ENCODE measurements at places on chromosomes 6 and 20.

GRCh38 chr6:165469483-165469882 lies 160.1 kb upstream of the C6orf118 start:
- DNase-seq, result no peak

- no peak for DNase-seq
Observed at GRCh38 chr6:169752074-169752623, 727 bp downstream of the ERMARD start.

DNA sequence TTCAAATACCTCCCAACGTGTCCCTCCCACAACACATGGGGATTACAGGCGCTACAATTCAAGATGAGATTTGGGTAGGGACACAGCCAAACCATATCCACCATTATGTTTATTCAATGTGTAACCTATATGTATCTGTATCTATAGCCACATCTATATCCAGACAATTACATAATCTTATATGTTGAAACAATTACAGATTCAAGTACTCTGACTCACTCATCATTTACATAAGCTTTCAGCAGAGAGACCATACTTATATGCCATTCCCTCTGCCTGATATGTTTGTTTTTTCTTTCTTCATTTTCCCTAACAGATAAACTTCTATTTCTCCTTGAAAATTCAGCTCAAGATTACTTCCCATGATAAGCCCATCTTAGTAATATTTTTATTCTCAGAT lies 163.6 kb downstream of the LAMA2 start:
- DNase-seq, result no peak

GRCh38 chr20:34426026-34426425 lies 63.0 kb downstream of the ITCH start:
- no peak for DNase-seq

GRCh38 chr6:961407-961960 lies 268.5 kb upstream of the EXOC2 start:
- DNase-seq, result no peak

- DNase-seq, result peak; percentile 42
Observed at GRCh38 chr6:43075670-43076463, at the start of gene PTK7. Gene PTK7, plus strand, starts transcription at chr6:43076314. Its CDS starts 175 bp downstream, at chr6:43076489.

- no peak for DNase-seq
Observed at GRCh38 chr6:160426136-160426535, 78.0 kb downstream of the SLC22A3 start.

DNA sequence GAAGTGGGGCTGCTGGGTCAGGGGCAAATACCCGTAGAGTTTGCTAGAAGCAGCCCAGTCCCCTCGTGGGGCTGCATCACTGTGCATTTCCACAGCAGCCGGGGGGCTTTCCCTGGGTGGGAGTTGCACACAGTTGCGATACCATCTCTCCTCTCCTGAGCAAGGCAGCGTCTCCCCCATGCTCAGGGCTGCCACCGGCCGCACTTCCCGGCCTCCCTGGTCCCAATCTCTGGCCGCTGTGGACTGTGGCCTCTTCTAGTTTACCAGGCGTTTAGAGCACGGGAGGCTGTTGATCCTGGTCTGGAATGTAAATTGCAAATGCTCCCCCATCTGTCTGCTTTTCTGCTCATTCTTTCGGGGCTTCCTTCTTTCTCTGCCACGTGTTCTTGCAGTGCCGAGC lies 31.1 kb downstream of the OSBPL2 start:
- DNase-seq, result no peak

DNA sequence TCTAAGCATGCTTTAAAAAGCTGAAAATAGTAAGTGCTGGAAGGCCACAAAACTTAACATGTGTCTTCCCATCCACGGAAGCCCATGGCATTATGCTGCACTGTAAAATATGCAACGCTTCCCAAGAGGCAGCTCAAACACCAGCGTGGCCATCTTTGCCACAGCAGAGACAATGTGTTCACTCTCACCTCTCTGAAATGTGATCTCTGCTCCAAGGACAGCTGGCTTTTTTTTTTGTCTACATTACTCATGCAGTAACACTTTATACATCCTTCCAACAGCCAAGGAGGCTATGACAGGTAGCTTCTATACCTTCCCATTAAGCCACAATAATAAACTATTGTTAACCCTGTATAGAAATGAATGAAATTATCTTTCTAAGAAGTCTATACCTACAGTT lies 49.2 kb downstream of the BLOC1S5 start:
- no peak for DNase-seq

- peak; percentile 64 for DNase-seq
Observed at GRCh38 chr6:14732844-14733757, 512.8 kb upstream of the JARID2 start.

DNA sequence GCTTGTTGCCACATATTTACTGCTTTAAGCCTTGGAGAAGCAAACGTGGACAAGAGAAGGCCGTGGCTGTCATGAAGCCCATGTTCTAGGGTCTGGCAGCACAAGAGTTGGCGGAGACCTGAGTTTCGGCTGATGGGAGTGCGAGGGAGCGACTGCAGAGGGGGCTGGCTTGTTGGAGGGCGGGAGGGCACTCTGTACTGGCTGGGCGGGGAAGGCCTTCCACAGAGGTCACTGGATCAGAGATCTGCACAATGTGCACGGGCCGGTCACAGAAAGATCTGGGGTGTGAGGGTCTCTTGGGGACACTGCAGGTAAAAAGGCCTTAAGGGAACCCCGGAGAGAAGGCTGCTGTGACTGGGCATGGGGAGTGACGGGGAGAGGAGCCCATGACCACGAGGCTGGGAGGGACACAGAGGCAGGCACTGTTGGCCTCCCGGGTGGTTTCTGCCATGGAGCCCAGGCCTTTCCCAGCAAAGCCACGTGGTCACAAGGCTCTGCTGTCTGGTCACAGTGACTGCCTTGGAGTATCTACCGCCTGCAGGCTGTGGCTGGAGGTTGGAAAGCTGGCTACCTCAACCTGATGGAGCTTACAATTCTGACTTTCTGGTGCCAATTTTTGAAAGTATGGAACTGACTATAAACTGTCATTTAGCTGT lies 23.8 kb downstream of the FOXC1 start:
- no peak for DNase-seq

DNA sequence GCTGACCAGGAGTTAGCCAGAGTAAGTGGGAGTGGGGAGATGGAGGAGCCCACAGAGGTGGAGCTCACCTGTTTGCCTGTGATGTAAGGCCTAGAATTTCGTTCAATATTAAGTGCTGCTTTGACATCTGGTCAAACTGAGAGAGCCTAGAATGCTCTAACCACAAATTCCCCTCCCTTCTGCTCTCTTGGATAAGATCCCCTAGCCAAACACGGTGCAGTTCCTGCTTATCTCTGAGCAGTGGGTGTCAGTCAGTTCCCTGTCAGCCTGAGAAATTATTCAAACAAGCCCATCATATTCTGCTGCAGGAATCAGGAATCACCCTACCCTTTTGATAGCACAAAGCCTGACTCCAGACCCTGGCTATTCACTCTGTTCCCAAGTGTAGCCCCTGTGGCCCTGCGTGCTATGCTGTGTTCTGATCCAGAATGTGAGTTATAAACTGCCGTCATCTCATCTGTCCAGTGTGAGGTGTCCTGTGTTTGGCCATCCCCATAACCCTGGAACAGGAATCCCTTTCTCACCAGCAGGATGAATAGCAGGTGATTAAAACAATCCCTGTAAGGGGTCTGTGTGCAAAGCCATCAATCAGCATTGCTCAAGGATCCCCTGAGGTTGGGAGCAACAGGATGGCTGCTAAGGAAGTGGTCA lies 31.8 kb upstream of the ZNF133 start:
- DNase-seq, result no peak

GRCh38 chr6:56995347-56995902 lies 40.5 kb downstream of the BEND6 start:
- no peak for DNase-seq

DNA sequence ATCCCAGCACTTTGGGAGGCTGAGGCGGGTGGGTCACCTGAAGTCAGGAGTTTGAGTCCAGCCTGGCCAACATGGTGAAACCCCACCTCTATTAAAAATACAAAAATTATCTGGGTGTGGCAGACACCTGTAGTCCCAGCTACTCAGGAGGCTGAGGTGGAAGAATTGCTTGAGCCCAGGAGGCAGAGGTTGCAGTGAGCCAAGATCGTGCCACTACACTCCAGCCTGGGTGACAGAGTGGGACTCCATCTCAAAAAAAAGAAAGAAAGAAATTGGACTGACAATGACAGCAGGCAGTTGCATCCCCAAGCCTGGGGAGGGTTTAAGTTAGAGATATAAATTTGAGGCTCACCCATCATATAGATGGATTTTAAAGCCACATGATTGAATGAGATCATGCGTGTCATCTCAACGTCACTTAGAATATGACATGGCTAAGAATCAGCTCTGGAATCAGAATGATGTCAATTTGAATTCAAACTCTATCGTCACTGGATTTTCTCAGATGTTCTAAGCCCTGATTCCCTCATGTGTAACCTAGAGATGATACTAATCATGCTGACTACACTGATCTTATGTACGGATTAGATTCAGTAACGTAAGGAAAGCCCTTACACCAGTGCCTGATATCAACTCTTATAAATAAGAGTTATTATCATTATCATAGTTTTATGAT lies 534.0 kb upstream of the JARID2 start:
- DNase-seq, result no peak

GRCh38 chr6:35601331-35602132 lies 87.2 kb downstream of the FKBP5 start:
- DNase-seq, result no peak

GRCh38 chr6:72740135-72740534 lies 118.3 kb downstream of the KCNQ5 start:
- DNase-seq, result no peak

DNA sequence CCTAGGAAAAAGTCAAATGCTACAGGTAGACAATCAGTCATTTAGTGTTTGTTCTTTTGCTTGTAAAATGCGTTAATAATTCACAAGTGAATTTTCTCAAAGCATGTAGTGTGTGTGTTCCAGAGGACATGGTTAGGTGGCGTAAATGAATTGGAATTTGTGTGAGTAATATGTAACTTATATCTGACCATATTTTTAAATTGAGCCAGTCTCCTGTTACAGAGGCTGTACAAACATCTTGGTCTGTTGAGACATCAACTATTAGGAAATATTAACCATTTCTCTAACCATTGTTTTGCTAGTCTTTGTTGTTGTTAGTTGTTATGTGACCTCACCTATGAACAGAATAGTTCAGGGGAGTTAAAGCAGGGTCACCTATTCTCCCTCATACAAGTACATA lies 22.7 kb downstream of the MCM8 start:
- DNase-seq, result no peak

Data from T-helper 2 cell (primary cell).